ENCODE measurements at places on chromosomes 1 and 21. TPM values are rescaled to one million over a fixed set of nuclear protein-coding genes. Genes with fewer than 3 reads are reported as not detected.
A peak's percentile ranks its signal among the peaks of the same experiment; 100 is the strongest.

DNA sequence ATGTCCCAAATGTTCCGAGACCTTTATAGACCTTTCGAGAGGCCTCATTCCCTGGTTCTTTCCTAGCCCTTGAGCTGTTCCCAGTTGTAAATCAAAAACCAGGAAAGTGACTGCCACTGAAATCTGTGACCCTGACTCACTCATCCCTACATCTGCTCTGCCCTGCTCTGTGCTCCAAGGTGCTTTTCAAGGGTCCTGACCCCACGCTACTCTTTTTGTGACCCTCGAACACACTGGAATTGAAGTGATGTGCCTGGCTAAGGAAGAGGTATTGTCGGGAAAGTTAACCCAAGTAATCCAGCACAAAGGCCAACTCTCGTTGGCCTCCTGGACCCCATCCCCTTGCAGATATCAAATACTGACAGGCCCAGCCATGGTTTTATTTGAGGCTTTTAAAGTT is 244.4 kb downstream of the HHAT start:
- DNase-seq = no peak

DNA sequence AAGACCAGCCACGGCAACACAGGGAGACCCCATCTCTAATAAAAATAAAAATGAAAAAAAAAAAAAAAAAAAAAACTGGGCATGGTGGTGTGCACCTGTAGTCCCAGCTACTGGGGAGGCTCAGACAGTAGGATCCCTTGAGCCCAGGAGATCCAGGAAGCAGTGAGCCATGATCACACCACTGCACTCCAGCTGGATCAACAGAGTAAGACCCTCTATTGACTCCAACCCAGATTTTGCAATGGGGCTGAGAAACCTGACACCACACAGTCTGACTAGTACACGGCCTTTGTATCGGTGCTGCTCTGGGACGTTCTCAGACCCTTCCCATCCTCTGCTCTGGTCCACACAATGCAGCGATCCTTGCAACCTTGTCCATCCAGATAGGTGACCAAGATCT is 31.8 kb downstream of the SPATA21 start:
- DNase-seq = no peak

GRCh38 chr1:155070721-155071569 is 7.4 kb downstream of the EFNA4 start:
- peak; percentile 91 for DNase-seq

DNA sequence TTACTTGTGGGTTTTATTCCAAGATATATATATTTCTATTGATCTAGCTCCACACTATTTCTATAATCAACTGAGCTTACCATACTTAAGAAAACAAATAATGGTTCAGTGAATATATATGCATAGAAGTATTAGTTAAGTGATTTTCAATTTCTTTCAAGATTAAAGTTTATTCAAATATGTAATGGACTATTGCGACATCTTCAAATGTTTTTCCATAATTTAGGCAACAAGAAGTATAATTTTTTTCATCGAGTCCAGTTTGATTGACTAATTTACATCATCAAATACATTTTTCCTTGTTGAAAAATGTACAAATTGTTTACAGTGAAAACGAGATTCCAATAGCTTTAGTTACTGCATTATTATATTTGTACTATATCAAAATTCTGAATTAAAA is 528.6 kb downstream of the PTPRC start:
- DNase-seq = no peak

DNA sequence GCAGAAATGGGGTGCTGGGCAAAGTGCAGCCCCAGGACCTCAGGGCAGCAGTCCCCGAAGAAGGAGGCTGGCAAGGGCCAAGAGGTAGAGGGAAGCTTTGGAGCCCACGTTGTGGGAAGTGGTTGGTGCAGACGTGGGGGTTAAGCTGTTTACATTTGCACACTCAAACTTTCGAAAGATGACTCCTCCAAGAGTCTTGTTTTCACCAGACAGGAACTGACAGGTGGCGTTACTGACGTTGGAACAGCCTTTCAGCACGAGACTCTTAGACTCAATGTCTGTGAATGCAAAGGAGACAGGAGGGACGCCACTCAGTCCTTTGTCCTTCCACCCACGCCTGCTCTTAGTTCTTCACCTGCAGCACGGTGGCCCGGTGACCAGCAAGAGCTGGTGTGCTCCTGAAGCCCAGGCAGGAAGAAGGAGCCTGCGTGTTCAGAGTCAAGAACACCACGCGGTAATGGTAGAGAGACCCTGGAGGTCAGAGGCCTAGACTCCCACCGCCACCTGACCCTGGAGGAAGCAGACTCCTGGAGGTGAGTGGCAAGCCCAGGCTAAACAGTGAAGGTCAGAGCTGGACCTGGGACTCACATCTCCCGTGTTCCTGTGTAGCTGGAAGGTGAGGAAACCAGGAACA is 15.9 kb downstream of the LYPD8 start:
- DNase-seq = no peak

DNA sequence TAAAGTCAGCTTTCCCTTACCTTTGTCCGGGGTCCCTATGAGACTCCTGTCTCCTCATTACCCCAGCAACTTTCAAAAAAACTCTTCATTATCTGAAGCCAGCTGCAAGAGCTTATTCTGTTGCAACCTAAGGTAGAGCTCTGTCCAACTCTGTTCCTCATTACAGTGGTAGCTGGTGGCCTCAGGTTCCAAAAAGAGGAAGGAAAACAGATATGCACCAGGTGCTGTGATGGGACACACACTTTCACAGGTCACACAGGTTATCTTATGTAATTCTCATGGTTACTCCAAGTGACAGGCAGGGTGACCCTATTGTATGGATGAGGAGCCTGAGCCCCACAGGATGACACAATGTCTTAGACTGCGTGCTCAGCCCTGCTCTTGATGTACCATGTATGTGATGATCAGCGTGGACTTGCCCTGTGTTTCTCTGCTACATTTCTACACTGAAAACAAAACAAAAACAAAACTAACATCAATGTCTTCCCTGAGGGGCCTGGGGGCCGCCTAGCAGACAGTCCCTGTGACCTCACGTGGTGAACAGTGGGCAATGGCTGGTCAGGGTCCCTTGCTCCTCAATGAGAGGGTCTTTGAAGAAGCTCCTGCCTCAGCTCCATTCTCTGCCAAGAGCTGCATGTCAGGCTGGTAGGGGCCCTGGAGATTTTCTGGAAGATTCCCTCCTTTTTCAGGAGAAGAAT is 9.7 kb upstream of the TENT5C start:
- peak; percentile 79 for DNase-seq

ADAMTS4 gene
- total RNA-seq = 0.05 TPM

CD101 gene
- 0.75 TPM for total RNA-seq

GRCh38 chr1:204846546-204846945 is 24.1 kb upstream of the NFASC start:
- no peak for DNase-seq

SLAMF9 gene
- not detected for total RNA-seq

DNA sequence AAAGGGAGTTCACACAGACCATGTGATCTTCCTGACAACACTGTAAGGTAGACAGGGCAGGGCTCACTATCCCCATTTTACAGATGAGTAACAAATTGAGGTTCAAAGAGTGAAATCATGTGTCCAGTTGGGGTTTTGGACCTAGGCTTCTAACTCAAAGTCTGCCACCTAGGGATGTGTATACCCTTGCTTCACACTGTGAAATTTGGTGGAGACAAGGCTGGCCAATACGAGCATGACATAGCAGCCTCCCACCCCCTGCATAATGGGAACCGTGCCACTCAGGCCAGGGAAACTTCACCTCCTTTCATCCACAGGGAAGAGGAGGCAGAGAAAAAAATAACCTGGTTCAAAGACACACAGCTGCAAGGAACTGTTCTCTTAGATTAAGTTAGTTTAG is 6.8 kb downstream of the IQGAP3 start:
- no peak for DNase-seq

DNA sequence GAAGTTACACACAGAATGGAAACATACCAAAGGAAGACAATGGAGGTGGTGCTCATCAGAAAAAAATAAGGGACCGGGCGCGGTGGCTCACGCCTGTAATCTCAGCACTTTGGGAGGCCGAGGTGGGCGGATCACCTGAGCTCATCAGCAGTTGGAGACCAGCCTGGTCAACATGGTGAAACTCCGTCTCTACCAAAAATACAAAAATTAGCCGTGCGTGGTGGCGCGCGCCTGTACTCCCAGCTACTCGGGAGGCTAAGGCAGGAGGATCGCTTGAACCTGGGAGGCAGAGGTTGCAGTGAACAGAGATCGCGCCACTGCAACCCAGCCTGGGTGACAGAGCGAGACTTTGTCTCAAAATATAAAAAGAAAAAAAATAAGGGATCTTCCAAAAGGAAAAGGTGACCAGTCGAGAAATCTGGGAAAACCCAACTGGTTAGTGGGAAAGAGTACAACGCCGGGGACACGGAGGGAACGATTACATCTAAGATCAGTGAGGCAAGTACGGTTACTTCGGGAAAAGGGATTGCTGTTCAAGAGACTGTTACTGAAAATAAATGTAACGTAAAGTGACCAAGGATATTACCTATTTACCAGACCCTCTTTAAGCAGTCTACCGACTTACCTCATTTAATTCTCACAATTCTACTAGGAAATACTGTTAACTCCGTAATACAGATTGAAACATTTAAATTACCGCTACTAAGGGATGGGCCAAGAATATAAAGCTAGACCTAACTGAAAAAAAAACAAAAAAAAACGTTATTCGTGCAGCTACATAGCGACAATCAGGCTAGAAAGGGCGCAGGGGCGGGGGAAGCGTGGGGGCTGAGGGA is 822 bp downstream of the CCT3 start:
- peak; percentile 25 for DNase-seq

ERG gene
- total RNA-seq = not detected

PLA2G2F gene
- not detected for total RNA-seq

- no peak for DNase-seq
Measured at GRCh38 chr1:23610677-23611076, 51.4 kb upstream of the ID3 start.

- DNase-seq = no peak
Measured at GRCh38 chr1:212745303-212745702, 45.7 kb upstream of the BATF3 start.

WDR77 gene
- 40.5 TPM for total RNA-seq

DNA sequence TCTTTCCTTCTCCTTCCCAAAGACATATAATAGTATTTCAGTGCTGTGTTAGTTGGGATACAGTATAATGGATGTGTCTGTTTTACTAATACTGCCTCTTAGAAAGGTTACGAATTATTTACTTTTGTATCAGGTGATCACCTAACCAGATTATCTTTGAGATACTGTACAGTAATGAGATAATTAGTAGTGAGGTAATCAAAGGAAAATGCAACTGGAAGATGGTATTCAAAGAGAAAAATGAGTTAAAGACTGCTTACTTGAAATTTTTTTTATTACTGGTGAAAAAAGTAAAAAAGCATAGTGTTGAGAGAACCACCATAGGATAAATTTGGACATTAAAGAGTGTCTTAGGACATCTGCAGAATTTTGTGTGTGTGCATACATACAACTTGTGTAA is 10.9 kb downstream of the SMG7 start:
- DNase-seq = no peak

DNA sequence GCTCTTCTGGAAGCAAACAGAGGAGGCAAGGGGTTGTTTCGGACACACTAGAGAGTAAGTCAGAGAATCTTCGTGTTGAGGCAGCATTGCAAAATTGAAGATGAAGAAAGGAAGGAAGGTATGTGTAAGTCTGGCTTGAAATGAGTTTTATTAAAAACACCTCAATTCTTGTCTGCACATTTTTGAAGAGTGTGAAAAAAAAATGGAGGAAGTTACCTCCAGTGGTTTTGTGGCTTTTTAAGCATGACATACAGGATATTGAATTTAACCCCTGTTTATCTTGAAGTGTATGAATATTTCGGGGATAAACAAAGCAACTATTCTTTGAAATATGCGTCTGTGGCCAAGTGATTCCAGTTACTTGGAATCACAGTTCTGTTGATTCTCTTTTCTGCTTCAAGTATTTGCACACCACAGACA is 203.2 kb upstream of the SGIP1 start:
- peak; percentile 81 for DNase-seq

DNA sequence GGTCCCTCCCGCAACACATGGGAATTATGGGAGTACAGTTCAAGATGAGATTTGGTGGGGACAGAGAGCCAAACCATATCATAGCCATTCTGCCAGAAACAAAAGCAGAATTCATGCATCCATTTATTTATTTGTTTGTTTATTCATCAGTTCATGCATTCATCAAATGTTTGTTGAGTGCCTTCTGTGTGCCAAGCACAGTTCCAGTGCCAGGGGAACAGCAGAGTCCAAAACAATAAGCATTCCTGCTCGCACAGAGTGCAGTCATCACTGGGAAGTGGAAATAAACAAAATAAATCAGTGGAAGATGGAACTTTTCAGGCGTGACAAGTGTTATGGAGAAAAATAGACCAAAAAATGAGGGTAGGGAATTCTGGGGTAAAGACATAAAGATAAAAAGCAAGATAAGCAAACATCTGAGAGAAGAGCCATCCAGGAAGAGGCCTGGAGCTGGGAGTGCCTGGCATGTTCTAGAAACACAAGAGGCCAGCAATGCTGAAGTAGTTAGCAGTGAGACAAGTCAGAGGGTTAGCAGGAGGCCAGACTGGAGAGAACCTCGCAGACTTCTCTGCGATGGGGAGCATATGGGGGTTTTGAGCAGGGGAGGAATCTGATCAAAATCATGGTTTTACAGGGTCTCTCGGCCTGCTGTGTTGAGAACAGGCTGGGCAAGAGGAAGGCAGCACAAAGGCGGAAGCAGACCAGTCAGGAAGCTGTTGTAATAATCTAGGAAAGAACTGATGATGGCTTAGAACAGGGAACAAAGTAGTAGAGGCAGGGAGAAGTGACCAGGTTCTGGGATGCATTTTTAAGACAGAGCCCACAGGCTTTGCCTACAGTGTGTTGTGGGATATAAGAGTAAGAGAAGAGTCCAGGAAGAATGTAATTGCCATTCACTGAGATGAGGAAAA is 113.2 kb downstream of the GLUL start:
- no peak for DNase-seq

- no peak for DNase-seq
Measured at GRCh38 chr1:221366495-221367110, 375.3 kb downstream of the DUSP10 start.

DNA sequence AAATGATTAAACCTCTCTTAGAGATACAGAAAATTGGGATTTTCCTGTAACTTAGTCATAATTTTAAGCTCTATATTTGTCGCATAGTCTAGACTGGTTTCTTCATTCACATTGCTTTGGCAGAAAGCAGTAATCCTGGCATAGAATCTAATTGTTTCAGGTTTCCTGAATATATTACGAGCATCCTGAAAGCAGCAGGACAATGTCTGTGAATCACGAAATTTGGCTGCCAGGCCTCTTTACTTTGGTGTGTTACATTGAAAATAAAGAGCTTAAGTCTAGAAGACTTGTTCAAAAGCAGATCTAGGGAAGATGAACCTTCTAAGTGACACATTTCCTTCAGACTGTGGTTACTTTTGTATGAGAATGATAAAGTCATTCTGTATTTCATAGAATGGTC is 72.2 kb downstream of the TDRD5 start:
- no peak for DNase-seq

- DNase-seq = no peak
Measured at GRCh38 chr1:36383240-36383639, 2.5 kb downstream of the STK40 start.

MAP10 gene
- total RNA-seq = 1.9 TPM

GRCh38 chr1:227789084-227790033 is 26.1 kb upstream of the PRSS38 start:
- peak; percentile 36 for DNase-seq

PROK1 gene
- not detected for total RNA-seq

OR14A2 gene
- not detected for total RNA-seq

- DNase-seq = no peak
Measured at GRCh38 chr1:221394011-221394544, 347.8 kb downstream of the DUSP10 start.
